Gastrocnemius medialis (tissue), 4 donors: ENCODE measurements at places on chromosomes 3 and 15.

GRCh38 chr3:37498126-37499039 is 324.0 kb upstream of the LRRFIP2 start:
- no peak for DNase-seq

DNA sequence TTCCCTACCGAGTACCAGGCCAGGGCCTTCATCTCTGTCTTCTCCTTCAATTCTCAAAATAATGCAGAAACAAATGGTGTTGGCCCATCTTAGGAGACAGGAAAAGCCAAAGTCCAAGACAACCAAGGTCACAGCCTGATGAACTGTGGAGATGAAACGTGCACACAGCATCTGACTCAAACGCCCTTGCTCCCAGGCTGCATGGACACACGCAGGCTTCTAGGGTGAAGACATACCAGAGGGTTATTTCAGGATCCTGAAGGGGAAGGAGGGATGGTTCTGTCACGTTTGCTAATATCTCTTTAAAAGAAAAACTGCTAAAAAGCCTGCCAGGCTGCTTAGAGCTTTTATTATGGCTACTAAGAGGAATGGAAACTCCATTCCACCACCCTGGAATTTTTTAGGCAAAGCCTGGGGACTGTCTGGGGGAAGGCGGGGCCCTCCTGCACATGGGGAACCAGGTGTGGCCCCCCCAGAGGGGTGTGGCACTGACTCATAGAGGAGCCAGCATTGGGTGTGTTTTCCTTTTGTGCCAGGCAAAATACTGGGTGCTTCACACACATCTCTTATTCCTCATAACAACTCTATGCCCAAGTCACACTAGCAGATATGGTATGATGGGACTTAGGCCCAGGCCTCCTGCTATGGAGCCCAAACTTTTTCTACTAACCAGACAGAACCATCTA is 62.9 kb downstream of the UMPS start:
- DNase-seq = no peak

DNA sequence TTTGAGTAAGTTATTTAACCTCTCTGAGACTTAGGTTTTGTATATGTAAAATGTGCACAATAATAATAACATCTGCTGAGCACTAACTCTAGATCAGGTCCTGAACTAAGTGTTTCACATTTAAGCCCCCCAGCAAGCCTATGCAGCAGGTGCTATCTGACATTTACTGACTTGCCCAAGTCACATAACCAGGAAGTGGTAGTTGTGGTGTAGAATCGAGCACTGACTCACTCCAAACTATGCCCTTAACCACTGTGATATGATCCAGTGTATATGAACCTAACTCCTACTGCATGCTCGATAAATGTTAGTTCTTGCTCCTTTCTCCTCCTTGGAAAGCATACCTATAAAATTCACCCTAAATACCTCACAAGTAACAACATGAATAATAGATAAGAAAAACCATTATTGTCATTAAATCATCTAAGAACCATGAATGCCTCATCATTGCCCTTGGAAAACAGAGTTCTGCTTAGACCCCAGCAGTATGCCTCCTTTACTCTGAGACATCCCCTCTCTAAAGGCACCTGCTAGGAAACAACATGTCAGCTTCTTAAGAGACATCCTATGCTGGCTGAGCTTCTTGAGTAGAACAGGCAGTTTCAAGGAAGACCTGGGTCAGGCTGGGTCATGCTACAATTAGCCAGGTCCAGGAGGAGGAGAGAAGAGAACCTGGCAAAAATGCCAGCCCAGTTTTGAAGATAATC is 3.0 kb upstream of the SHC4 start:
- no peak for DNase-seq

DNA sequence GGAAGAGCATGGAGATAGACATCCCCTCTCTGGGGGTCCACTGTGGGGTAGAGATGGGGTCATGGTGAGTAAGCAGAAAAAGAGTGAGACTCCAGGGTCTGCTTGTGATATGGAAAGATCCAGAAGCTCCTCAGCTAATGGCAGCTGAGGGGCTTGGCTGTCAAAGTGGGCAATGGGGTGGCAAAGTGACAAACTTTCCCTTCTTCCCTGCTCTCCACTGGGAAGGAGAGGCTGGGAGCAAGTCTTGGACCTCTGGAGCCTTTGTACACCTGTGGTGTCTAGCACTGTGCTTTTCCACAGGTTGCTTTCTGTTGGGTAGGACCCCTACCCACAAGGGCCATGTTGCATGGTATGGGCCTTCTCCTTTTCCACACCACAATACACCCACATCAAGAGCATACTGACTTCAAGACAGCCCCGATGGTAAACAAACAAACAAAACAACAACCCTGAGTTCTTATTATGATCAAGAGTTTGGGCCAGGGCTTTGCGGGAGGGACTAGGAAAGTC is 3.5 kb downstream of the ITGA11 start:
- no peak for DNase-seq

DNA sequence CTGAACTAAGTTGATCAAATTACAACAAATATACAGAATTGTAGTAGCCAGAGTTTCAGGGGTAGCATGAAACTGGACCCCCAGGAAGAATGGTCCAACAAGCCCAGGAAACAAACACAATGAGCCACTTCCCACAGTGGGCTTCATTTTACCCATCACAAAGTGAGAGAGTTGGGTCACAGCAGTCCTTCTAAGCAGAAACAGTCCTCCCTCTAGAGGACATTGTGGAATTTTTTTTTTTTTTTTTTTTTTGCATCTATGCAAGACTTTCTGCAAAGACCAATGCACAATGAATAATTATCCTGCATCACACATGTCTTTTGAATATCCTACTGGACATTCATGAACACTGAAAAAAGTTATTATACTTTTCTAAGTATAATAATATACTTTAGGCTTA is 73.8 kb upstream of the ATP13A5 start:
- DNase-seq = no peak

DNA sequence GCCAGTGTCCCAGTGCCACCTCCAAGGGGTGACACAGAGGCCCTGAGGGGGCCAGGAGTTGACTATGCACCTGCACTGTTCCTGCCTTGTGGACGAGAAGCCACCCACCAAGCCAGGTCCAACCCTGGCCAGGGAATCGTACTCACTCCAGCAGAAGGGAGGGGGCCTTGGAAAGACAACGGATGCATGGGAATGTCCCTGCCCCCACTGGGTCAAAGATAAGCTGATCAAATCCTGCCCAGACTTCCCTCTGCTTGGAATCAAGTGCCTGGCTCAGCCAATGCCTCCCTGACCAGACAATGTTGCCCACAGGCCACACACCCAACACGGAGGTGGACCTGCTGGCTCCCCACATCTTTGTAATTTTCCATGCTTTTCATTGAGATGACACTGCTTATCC is 23.9 kb downstream of the CACNA2D2 start:
- DNase-seq = no peak

DNA sequence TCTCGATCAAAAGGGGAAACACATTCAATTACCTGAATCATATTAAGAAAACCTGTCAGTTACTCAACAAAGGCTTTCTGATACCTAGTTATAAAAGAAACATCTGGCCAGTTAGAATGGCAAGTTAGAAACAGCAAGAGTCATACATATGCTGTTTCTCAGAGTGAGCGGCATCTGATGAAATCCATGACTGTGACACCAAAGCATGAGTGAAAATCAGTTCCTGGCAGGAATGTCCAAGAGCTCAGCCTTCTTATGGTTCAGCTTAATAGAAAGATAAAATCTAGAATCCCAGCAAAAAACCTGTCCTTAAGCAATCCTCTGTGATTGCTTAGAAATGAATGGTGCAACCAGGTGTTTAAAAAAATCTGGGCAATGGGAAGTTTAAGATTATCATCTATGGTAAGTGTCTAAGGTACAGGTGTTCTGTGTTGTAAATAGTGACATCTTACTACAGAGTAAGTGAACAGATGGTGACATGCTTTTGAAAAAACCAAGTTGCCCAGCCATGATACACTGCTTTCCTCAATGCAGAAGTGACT is 18.8 kb downstream of the B4GALT4 start:
- no peak for DNase-seq

DNA sequence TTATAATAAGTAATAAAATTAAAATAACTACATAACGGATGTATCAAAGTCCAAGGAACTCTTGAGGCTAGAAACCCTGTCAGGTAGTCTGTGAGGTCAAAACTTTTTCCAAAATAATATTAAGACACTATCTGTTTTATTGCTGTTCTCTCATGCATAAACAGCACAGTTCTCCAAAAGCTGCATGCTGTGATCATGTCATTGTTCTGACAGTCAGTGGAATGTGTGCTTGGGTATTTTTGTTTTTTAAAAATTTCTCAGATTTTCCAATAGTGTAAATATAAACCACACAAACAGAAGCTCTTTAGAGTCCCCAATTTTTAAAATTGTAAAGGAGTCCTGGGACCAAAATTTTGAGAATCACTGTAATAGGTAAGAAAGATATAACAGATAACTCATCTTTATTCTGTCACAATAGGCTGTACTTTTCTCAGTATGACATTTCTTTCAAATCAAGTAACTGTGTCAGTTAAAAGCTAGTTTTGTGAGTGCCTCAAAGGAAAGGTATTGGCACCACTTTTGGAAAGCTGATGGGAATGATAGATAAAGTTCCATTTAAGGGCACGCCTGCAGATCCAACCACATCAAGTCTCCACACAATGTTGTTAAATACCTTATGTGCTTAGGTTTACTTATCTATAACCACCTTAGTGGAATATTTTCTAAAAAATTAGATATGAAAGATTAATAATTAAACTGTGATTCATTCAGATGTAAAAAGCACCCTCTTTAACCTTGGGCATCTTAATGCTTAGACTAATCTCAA is 49.3 kb downstream of the CEP152 start:
- DNase-seq = no peak

DNA sequence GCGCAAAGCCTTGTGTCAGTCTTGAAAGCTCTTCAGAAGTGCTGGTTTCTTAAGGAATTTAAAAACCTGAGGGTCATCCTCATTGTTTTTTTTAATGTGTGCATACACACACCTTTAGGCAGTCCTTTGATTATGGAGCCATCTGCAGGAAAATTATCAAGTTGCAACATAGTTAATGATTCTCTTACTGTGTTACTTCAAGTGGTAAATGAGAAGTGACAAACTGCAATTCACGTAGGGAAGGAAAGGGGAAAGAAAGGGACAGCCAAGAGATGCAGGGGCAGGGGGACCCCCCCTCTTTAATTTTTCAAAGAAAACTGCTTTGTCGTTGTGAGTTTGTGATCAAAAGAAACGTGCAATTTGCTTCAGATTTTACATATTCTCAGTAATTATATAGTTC is 162.4 kb upstream of the CGNL1 start:
- no peak for DNase-seq

- DNase-seq = no peak
These were observed 54.6 kb downstream of the CCR4 start for GRCh38 chr3:33006081-33006480.

- DNase-seq = no peak
These were observed 128.3 kb upstream of the EIF1B start for GRCh38 chr3:40181182-40181581.

DNA sequence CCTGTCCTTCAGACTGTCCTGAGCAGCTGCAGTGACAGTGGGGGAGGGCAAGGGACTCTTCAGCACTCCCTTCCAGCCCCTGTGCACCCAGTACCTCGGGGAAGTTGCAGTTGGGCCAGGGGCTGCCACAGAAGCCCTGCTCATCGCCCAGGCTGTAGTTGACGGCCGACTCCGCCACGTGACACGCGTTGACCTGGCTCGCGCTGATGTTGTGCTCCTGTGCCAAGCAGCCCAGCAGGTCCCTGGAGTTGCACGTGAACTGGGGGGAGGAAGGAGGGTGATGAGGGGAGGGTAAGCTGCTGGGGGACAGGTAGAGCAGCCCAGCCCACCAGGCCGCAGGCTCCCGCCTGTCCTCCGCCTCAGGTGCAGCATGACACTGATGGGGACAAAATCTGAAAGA is 101.2 kb downstream of the SEC22A start:
- no peak for DNase-seq

GRCh38 chr15:90336705-90337141 is 15.4 kb upstream of the ZNF774 start:
- DNase-seq = peak; percentile 23

DNA sequence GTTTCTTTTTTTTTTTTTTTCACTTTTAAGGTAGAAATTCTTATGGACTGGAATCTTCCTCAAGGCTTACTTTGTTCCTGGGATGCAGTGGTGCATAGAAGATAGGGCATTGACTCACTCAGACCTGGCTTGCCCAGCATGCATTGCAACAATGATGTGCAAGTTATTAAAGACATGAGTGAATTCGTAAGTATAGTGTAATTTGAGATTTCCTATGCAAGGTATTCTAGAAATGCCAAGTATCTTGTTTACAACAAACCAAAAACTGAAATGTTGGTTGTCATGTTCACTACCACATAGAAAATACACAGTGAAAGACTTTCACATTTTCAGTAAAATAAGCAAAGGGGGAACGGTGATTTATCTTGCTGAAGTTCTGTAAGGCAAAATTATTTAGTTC is 56.5 kb upstream of the FNDC3B start:
- no peak for DNase-seq

DNA sequence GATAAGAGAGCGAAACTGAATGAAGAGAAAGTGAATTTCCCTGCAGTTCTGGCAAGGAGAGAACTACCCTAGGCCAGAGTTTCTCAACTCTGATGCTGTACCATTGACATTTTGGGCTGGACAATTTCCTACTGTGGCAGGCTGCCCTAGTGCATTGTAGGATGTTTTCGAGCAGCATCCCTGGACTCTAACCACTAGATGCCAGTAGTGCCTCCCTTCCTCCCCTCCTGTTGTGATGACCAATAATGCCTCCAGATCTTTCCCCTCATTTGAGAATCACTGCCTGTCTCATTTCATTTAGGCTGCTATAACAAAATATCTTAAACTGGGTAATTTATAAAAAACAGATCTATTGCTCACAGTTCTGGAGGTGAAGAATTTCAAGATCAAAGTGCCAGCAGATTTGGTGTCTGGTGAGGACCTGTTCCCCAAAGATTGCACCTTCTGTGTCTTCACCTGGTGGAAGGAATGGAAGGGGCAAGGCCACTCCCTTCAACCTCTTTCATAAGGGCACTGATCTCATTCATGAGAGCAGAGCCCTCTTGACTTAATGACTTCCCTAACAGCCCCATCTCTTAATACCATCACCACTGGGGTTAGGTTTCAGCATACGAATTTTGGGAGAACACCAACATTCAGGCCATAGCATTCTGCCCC is 188.9 kb upstream of the MEIS2 start:
- no peak for DNase-seq

- no peak for DNase-seq
These were observed 55.2 kb upstream of the KLHL25 start for GRCh38 chr15:85849946-85850345.

DNA sequence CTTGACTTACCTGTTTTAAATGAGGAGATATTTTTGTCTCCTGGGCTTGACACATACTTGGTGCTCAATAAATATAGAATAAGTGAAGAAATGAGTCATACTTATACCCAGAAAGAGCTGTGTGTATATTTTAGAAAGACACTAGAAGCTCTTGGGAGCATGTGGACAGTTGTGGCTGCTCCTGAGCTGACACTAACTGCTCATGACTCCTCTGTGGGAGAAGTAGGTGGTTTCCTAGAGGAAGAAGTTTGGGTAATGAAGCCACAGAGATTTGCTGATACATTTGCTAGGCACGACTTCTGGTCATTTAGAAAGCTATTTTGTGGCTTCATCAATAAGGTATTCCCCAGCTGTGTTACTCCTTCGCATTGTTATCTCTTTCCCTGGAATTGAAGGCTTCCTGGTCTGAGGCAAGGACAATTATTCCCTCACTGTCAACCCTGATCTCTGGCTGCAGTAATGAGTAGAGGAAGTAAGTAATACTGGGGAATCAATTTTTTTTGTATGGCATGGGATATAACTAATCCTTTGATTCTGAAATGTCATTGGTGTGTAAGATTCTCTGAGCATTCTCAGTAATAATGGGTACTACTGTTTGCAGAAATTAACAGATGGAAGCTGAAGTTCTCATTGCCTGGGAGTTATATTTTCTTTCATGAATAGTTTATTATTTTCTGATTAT is 79.6 kb upstream of the DCBLD2 start:
- no peak for DNase-seq

- no peak for DNase-seq
These were observed 439.0 kb downstream of the NTRK3 start for GRCh38 chr15:87817553-87817952.
